Activated CD4-positive, alpha-beta T cell treated with anti-CD3 and anti-CD28 coated beads, Interleukin-2, amount 50 U/mL, for 4 hours (primary cell): ENCODE measurements at places on chromosomes 3 and 15.

- no peak for DNase-seq
Measured at GRCh38 chr3:29430558-29430971, 149.7 kb downstream of the RBMS3 start.

DNA sequence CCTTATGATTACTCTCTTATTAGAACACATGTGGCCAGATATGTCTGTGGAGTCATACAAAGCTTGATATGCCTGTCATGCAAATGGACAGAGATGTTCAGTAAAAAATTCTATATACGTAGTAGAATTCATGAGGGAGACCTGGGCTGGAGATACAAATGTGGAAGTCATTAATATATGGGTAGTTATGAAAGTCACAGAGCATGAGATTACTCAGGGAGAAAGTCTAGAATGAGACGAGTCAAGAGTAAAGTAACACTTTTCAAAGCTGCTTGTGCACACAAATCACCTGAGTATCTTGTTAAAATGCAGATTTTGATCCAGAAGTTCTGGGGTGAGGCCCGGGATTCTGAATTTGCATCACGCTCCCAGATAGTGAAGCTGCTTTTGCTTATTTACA lies 28.4 kb downstream of the OXSM start:
- no peak for DNase-seq

GRCh38 chr3:9913601-9914000 lies 3.3 kb upstream of the IL17RC start:
- no peak for DNase-seq

DNA sequence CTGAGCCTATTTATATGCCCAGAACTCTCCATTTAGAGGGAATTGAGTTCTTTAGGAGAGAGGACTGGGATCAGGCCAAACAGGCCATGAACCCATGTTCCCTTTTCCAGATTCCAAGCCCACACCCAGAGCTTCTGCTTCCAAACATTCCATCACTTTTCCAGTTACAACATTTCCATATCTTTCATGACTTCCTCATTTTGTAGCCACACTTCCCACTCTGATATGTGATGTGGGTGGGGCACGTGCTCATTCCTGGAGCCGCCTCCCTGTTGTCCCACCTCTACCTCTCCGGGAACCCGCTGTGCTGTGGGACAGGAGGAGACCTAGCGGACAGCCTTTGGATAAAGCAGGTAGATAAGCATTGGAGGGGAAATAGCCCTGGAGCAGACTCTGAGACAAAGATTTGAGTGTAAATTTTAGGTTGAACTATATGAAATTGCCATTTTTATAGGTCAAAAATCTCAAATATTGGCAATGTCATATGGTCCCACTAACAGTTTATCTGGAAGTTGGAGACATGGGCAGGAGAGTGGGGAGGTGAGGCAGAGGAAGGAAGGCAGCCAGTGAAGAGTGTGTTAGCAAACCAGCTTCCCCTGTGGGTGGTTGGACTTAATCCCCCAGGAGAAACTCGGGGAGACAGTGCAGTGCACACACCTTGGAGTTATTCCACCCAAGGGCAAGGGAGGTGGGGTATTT lies 31.8 kb downstream of the CYP8B1 start:
- no peak for DNase-seq

GRCh38 chr3:182148360-182148759 lies 436.6 kb downstream of the SOX2 start:
- no peak for DNase-seq

DNA sequence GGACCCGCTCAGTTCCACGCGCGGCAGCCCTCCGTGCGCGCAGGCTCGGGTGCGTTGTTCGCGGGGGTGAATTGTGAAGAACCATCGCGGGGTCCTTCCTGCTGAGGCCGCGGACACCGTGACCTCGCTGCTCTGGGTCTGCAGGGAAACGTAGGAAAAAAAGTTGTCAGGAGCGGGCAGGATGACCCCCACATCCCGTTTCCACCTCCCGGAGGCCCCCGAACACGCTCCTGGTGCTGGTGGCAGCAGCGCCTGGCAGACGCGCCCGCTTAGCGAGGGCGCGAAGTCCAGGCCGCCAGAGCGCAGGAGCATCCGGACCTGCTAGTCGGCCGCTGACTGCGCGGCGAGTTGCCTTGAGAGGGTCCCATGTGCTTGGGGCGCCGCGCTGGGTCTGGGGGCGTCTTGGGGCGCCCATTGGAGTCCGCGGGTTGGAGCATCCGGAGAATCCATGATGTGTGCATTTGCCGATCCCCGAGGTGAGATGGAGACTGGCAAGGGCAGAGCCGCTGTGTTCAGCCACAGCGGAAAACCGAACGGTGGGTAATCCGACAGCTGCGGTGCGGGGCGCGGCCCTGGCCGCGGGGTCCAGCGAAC lies 520 bp downstream of the GREM1 start:
- DNase-seq: no peak

DNA sequence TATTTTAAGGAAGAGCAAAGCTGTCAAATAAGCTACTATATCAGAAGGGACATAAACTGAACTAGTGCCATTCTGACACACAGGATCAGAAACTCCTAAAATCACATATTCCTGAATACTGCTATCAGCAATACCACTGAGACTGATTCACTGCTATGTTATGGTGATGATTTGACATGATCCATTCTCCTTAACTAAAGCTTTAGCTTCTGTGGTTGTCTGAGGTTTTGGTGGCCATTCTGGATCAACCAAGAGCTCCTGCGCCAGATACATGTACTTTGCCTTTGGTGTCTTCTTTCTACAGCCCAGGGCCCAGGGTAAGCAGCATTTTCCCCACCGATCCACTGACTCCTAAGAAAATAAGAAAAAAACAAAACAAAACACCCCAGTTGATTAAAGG lies 6.7 kb upstream of the GP5 start:
- DNase-seq: no peak

- no peak for DNase-seq
Measured at GRCh38 chr3:193057616-193058015, 140.0 kb upstream of the MB21D2 start.

GRCh38 chr3:81425198-81425868 lies 336.1 kb downstream of the GBE1 start:
- DNase-seq: no peak

- DNase-seq: no peak
Measured at GRCh38 chr3:8722808-8723207, 10.8 kb upstream of the CAV3 start.

DNA sequence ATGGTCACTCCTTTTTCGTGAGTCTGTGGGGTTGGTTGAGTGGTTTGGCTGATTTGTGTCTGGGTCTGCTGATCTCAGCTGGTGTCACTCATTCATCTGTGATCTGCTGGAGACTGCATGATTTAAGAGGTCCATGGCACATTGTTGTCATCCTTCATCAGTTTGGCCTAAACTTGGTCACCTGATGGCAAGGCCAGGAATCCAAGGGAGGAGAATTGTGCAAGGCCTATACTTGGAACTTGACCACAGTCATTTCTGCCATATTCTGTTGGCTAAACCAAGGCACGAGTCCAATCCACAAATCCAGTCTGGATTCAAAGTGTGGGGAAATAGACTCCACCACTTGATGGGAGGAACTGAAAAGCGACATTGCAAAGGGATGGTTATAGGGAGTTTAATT lies 67.6 kb downstream of the CMTM8 start:
- no peak for DNase-seq

DNA sequence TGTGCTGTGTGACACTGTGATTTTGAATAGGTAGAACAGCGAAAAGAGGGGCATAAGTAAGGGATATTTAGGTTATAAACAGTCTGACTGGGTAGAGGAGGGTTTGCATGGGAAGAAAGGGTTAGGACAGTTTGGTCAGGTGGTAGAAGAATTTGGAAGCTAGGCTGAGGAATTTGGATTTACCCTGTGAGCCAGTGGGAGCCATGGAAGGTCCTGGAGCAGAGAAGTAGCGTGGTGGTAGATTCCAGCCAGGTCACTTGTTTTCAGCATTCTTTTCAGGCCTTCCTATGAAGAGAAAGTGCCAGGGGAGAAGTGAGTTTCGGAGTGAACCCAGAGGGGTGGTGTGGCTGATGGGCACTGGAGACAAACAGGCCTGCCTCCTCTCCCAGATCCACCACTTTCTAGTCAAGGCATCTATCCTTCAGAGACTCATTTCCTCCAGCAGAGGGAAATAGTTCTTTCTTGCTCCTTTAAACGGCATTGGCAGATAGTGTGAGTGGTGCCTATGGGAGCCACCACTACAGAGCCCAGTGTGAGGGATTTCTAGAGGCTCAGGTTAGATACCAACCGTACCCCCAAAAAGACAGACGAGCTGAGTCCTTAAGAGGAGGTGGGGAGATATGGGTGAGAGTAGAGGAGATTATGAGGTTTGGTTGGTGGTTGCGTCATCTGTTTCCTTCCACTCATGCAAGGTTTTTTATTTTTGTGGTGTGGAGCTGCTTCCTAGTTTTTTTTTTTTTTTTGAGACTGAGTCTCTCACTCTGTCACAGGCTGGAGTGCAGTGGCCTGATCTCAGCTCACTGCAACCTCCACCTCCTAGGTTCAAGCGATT lies 21.2 kb downstream of the PXK start:
- no peak for DNase-seq

DNA sequence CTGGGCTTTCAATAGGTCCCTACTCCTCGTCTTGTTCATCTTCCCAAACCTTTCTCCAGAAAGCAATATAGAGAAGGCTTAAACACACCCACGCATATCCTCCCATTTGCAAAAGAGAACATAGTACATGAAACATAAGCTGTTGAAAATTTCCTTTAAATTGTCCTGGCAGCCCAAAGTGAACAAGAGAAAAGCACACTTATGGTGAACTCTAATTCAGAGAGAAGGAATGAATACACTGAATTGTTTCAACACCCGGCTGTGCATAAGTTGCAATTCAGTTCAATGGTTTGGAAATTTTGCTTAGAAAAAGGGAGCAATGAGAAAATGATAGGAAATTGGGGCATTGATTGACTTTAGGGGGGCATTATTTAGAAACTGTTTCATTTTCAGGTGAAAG lies 202.6 kb downstream of the TIGIT start:
- DNase-seq: no peak

- DNase-seq: no peak
Measured at GRCh38 chr15:59292442-59293151, 80.1 kb downstream of the MYO1E start.

GRCh38 chr15:62190274-62190673 lies 25.2 kb upstream of the C2CD4B start:
- no peak for DNase-seq

- DNase-seq: no peak
Measured at GRCh38 chr15:42427429-42428223, 63.3 kb downstream of the ZNF106 start.

- DNase-seq: no peak
Measured at GRCh38 chr15:73176598-73176997, 124.3 kb downstream of the NEO1 start.

- no peak for DNase-seq
Measured at GRCh38 chr15:88036154-88036839, 220.2 kb downstream of the NTRK3 start.

DNA sequence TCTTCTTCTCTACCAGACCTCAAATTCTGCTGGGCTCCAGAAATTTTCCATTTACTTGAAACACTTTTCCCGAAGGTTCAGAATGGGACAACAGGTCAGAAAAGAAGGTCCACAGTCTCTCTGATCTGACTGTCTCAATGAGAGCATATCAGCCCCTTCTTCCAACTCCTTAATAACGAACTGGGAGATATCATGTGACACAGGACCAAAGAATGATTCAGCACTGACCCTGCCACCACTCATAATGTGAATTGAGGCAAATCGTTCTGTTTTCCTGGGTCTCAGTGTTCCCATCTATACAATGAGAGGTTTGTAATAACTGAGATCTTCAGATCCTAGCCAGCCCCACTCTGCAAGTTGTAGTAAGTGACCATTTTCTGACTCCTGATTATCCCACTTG lies 500.5 kb downstream of the NTRK3 start:
- no peak for DNase-seq

GRCh38 chr15:38843736-38844590 lies 279.3 kb upstream of the RASGRP1 start:
- no peak for DNase-seq

DNA sequence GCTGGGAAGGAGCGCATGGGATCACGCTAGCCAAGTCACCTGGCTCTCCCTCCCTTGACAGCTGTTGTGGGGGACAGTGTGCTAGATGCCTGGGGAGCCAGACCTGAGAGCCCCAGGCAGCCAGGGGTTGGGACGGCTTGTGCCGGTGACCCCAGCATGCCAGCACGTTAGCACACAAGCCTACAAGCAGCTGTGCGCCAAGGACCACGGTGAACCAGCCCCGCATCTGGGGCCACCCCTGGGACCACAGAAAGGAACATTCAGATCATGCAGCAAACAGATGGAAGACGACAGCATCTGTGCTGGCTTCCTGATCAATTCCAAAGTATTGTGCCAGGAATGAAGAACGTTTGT lies 64.8 kb downstream of the NTRK3 start:
- no peak for DNase-seq

DNA sequence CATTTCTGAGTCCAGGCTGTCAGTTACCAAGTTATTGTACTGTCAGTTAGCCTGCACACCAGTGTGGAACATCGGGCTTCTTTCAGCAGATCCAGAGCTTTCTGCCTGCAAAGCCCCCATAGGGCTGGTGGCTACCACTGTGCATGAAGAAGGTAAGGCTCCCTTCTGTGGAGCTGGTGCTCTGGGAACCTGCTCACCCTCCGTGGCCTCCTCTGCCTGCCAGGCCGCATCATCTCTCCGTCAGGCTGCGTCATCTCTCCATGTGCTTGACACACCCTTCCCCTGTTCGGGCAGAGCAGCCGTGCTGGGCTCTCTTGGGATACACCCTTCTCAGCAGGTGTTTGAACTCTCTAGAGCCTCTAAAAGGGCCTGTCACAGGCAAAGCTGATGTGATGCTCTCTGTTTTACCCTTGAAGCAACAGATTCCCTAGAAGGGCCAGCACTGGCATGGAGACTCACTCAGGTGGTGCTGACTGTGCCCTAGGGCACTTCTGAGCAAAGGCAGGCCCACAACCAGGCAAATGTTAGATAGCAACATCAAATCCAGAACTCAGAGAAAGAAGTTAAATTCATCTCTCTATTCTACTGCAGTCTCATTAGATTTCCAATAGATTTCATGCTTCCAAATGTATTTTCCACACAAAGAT lies 261.1 kb downstream of the EPHB1 start:
- no peak for DNase-seq

GRCh38 chr3:124562769-124563168 lies 167.5 kb upstream of the UMPS start:
- no peak for DNase-seq

- DNase-seq: no peak
Measured at GRCh38 chr15:60115579-60116380, 111.7 kb downstream of the FOXB1 start.
